CD4-positive, CD25-positive, alpha-beta regulatory T cell (primary cell): ENCODE measurements at places on chromosomes 6 and 20.

DNA sequence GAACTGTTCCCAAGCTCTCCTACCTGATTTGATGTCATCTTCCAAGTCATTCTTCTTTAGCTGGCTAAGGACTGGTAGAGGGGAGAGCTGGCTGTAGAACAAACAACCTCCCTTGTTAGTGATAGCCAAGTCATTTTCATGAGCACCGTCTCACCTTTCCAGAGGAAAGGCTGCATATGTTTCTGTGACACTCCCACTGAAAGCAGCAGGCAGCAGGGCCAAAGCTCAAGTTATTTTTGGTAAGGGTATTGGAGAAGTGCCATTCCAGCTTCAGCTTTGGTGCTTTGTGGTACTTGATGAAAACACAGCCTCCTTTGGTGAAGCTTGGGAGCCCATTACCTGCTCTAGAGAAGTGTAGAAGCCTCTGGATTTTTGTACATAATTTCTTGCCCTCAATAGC, 5.4 kb upstream of the DOK5 start:
- no peak overlapping the region for H3K4me3 ChIP-seq
- H3K4me1 ChIP-seq: no peaks in the 10 kb centered on the region
- H3K36me3 ChIP-seq: no peaks in the 10 kb centered on the region
- peaks cover 2% of the 10 kb centered on the region for H3K27me3 ChIP-seq

GRCh38 chr6:79030511-79030910, 47.5 kb downstream of the PHIP start:
- peaks cover 3% of the 10 kb centered on the region for H3K4me1 ChIP-seq
- no peak overlapping the region for H3K27ac ChIP-seq
- no peak for DNase-seq
- H3K27me3 ChIP-seq: no peaks in the 10 kb centered on the region
- peaks cover 13% of the 10 kb centered on the region for H3K36me3 ChIP-seq

DNA sequence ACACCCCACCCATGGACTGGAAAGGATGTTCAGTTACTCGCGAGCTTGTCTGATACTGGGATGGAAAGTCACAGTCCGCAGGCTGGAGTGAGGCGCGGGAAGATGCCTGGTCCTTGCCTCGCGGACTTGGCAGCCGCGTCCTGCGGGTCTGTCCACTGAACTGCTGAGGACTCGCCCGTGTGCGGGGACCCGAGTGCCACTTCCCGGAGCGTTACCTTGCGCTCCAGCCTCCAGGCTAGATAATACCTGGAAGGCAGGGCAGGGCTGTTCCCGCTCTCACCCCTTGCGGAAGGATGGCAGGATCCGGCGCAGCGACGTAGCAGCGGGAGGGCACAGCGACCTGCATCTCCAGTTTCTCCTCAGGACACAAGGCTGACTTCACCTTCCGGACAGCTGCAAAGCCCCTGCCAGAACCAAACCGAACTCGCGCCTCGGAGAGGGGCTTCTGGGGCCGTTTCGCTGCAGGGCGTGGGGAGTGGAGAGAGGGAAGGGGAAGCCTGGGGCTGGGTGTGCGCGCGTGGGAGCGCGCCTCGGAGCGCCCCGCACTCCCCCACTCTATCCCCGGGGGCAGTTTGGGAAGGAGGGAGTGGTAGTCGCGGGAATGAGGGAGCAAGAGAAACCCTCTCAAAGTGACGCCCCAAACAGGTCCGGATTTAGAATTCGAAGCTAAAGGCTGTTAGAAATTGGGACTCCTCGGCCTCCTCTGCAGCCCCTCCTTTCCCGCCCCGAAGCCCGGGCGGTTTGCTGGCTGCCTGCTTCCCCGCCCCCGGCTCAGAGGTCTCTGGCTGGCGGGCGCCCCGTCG, at the start of gene KCNQ5:
KCNQ5 (plus strand) TSS at position 774 of the 803 bp plus-strand sequence.
- H3K4me1 ChIP-seq: peaks cover 21% of the 10 kb centered on the region
- H3K27ac ChIP-seq: no peak within 1 kb of the TSS
- peaks cover 4% of the 10 kb centered on the region for H3K27me3 ChIP-seq
- no peaks in the 10 kb centered on the region for H3K36me3 ChIP-seq
- peak; percentile 13 for DNase-seq

DNA sequence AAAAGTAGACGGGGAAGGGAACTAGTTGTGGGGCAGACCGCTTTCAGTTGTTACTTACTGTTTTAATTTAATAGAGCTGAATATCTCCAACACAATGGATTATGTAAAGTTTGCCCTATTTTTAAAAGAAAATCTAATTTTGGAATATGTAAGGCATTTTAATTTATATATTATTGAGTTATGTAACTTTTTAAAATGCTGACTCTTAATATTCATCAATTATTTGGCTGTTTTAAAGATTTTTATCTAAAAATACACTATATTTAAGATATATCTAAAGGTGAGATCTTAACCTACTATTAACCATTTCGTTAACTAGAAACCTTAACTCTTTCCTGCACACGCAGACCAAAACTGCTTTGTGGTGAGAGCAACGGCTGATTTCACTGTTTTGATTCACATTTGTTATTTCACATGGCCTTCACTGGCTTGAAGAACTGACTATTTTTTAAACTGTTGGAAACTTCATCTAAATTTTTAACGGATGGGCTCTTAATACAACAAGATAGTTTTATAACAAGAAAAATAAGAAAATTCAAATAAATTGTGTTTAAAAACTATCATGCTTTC, 87.9 kb downstream of the HUS1B start:
- no peaks in the 10 kb centered on the region for H3K27me3 ChIP-seq
- no peak overlapping the region for H3K4me3 ChIP-seq
- peaks cover 39% of the 10 kb centered on the region for H3K36me3 ChIP-seq
- peaks cover 8% of the 10 kb centered on the region for H3K4me1 ChIP-seq
- H3K27ac ChIP-seq: no peak overlapping the region
- DNase-seq: no peak

- H3K27ac ChIP-seq: no peak overlapping the region
- H3K36me3 ChIP-seq: no peaks in the 10 kb centered on the region
- H3K27me3 ChIP-seq: no peaks in the 10 kb centered on the region
- no peak overlapping the region for H3K4me3 ChIP-seq
- no peak for DNase-seq
These were observed 260.1 kb upstream of the TAB2 start for GRCh38 chr6:149057464-149057840.

DNA sequence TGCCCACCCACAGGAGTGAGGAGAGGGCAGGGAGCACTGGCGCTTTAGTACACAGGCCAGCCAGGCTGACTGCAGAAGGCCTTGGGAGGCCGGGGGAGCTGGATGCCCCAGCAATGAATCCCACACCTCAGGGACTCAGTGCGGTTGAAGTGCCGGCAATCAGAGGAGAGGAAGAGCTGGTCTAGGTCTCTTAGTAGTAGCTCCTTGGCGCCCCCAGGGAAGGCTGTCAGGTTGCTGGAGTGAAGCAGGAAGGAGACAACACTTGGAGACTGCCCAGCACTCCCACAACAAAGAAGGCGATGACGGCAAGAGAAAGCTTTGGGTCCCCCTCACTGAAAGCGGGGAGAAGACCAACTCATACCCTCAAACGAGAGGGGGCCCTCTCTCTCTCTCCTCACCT, 8.3 kb upstream of the TNXB start:
- H3K36me3 ChIP-seq: peaks cover 66% of the 10 kb centered on the region
- no peak for DNase-seq
- H3K4me3 ChIP-seq: no peak overlapping the region
- H3K4me1 ChIP-seq: no peaks in the 10 kb centered on the region

DNA sequence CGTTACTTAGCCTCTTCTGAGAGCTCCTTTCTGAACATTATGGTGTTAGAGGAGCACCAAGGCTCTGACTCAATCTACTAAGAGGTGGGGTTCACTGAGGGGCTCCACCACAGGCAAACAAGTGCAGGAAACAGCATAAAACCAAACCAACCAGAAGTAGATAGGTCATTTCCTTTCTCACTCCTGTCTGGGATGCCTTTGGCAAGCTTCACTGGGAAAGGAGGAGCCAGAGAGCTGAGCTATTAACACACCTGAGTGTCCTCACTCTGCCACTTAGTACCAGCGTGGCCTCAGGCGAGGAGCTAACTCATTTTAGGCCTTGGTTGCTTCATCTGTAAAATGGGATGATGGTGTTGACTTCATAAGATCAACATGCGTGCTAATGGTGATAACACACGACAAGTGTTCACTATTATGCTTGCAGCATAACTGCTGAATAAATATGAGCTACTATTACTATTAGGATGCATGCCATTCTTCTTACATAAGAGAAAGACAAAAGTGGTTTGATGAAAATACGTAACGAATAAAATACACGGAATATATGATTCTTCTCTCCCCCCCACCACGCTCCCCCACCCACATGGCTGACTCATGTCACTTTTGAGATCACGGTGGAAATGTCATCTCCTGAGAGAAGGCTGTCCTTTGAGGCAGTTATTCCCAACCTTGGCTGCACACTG, 185.4 kb downstream of the BCAS1 start:
- H3K36me3 ChIP-seq: no peaks in the 10 kb centered on the region
- H3K4me1 ChIP-seq: peaks cover 11% of the 10 kb centered on the region
- peak; percentile 65 for DNase-seq
- no peak overlapping the region for H3K4me3 ChIP-seq
- no peaks in the 10 kb centered on the region for H3K27me3 ChIP-seq
